Placental pericyte (primary cell): ENCODE measurements at places on chromosomes 1 and 21. TPM values are rescaled to one million over a fixed set of nuclear protein-coding genes. Genes with fewer than 3 reads are reported as not detected.

Gene TGFB2
- total RNA-seq = 15.2 and 18.6 TPM in 2 replicates

Gene ZFP69
- 1.3 and 4.0 TPM in 2 replicates for total RNA-seq

Gene MAGI3
- 4.4 and 11.9 TPM in 2 replicates for total RNA-seq

Gene NR0B2
- total RNA-seq = not detected in 2 replicates

Gene TIE1
- 0.57 TPM in 1 of 2 replicates, not detected in the other for total RNA-seq

Gene CAPN8
- total RNA-seq = not detected in 2 replicates

Gene DCST1
- not detected in 2 replicates for total RNA-seq

Gene MEAF6
- total RNA-seq = 49.7 and 55.4 TPM in 2 replicates

Gene APCS
- not detected in 2 replicates for total RNA-seq

Gene ADAMTS5
- 7.7 and 14.9 TPM in 2 replicates for total RNA-seq

Gene LBR
- total RNA-seq = 36.8 and 48.7 TPM in 2 replicates

Gene ATXN7L2
- 2.0 and 4.0 TPM in 2 replicates for total RNA-seq

Gene RAD54L
- total RNA-seq = 0.22 and 9.3 TPM in 2 replicates

Gene COL24A1
- total RNA-seq = 0.22 and 3.6 TPM in 2 replicates

Gene PTPN7
- not detected in 2 replicates for total RNA-seq

Gene AADACL3
- not detected in 2 replicates for total RNA-seq

Gene GCSAML
- under 0.01 TPM in 2 replicates for total RNA-seq

Gene TSPAN2
- not detected in 2 replicates for total RNA-seq

Gene FBXO2
- total RNA-seq = 1.4 and 2.4 TPM in 2 replicates

Gene ILDR2
- under 0.01 and 0.14 TPM in 2 replicates for total RNA-seq

Gene DPT
- under 0.01 and 0.29 TPM in 2 replicates for total RNA-seq

Gene MARK1
- 0.43 and 0.66 TPM in 2 replicates for total RNA-seq

Gene ITSN1
- 35.9 and 41.9 TPM in 2 replicates for total RNA-seq

Gene ST6GALNAC3
- 0.57 TPM in 1 of 2 replicates, not detected in the other for total RNA-seq

Gene CLEC20A
- not detected in 2 replicates for total RNA-seq

Gene CYP4X1
- total RNA-seq = not detected in 2 replicates

Gene SLC6A17
- 0.14 TPM in 1 of 2 replicates, not detected in the other for total RNA-seq

Gene NBPF20
- total RNA-seq = 1.8 and 4.3 TPM in 2 replicates

Gene LMX1A
- total RNA-seq = not detected in 2 replicates

Gene S100A9
- total RNA-seq = not detected in 2 replicates

Gene GJA5
- 0.57 TPM in 1 of 2 replicates, not detected in the other for total RNA-seq

Gene CKS1B
- 17.7 and 101 TPM in 2 replicates for total RNA-seq

Gene SPRR1B
- total RNA-seq = not detected in 2 replicates

Gene TRABD2B
- not detected in 2 replicates for total RNA-seq

Gene LRIF1
- total RNA-seq = 14.0 and 17.9 TPM in 2 replicates

Gene MCOLN3
- 0.29 and 0.44 TPM in 2 replicates for total RNA-seq

Gene SLC25A34
- total RNA-seq = 0.22 and 0.43 TPM in 2 replicates

Gene TLCD4
- 0.22 and 0.29 TPM in 2 replicates for total RNA-seq

Gene CD247
- not detected in 2 replicates for total RNA-seq

Gene FCRL1
- total RNA-seq = not detected in 2 replicates

Gene CLCNKA
- total RNA-seq = 0.14 and 0.22 TPM in 2 replicates

Gene RABGAP1L
- total RNA-seq = 18.4 and 32.4 TPM in 2 replicates

Gene LHX8
- 0.44 TPM in 1 of 2 replicates, not detected in the other for total RNA-seq

Gene FCRL6
- not detected in 2 replicates for total RNA-seq

Gene SLC6A9
- 7.7 and 70.0 TPM in 2 replicates for total RNA-seq

Gene OR2L8
- total RNA-seq = 0.43 TPM in 1 of 2 replicates, not detected in the other

Gene SLC9C2
- under 0.01 TPM in 1 of 2 replicates, not detected in the other for total RNA-seq

Gene USH2A
- total RNA-seq = under 0.01 TPM in 1 of 2 replicates, not detected in the other

Gene NUDT4B
- 40.9 and 57.8 TPM in 2 replicates for total RNA-seq

Gene GPR153
- 10.2 and 14.4 TPM in 2 replicates for total RNA-seq

Gene KRTAP12-2
- total RNA-seq = not detected in 2 replicates

Gene PINK1
- 52.7 and 55.7 TPM in 2 replicates for total RNA-seq

Gene CDK18
- 0.14 and 0.22 TPM in 2 replicates for total RNA-seq

Gene TNNI3K
- total RNA-seq = not detected in 2 replicates

Gene CSF1
- total RNA-seq = 28.8 and 148 TPM in 2 replicates

Gene FNBP1L
- total RNA-seq = 6.8 and 7.2 TPM in 2 replicates

Gene AMY1A
- not detected in 2 replicates for total RNA-seq

Gene MSH4
- under 0.01 TPM in 1 of 2 replicates, not detected in the other for total RNA-seq

Gene SPRR3
- not detected in 2 replicates for total RNA-seq

Gene WDR64
- not detected in 2 replicates for total RNA-seq
